Foreskin keratinocyte (primary cell): ENCODE measurements at places on chromosomes 3 and 15.
A peak's percentile ranks its signal among the peaks of the same experiment; 100 is the strongest.

- DNase-seq = peak; percentile 68
Observed at GRCh38 chr3:127747751-127748521, 74.4 kb downstream of the MGLL start.

DNA sequence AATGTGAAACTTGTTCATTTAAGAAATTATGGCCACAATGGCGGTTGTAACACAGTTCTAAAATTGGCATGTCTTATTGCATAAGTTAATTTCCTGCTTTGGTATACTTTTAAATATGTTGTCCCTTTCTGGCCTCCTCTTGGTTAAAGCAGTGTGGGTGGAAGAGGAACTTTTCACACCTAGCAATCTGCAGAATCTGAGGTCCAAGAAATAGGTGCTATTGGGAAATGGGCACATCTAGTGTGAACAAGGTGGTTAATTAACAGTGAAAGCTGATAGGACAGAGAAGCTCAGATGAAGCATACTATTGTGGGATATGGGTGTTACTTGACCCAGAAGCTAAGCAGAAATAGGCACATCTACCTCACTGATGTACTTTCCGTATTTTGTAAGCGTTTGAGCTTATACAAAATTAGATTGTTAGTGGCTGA, 10.6 kb downstream of the CMC1 start:
- DNase-seq = no peak

- no peak for DNase-seq
Observed at GRCh38 chr15:52783929-52784798, 6.0 kb downstream of the ONECUT1 start.

DNA sequence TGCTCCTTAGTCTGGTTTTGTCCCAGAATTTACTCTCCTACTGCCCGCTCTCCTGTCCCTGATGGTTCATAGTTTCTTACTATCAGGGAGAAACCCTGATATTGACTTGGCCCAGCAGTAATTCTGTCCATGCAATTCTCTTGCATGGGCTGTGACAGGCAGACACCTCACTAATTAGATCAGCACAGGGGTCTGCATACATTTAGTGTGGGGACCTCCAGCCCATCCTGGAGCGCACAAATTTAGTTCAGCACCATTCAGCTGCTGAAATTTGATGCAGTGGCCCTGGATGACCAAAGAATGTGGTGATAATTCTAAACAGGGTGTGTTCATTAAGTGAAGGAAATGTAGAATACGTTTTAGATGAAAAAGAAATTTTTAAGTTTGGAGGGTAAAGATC, 555.5 kb upstream of the TBL1XR1 start:
- DNase-seq = no peak

DNA sequence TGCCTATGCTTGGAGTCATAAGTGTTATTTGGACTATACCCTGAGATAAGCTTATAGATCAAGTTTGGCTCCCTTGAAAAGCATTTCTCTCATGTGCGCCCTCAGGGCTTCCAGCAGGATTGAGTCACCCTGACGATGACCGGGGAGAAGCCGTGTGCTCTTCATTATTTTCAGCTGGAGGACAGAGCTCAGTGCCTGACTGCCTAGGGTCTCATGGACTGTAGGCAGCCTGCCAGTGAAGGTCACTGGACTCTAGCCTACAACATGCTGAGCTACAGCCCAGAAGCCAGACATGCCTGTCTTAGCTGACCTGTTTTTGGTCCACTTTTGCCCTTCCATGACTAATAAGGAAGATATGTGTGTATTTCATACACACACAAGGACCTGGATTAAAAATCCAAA, 31.6 kb upstream of the NUDT16 start:
- peak; percentile 88 for DNase-seq

DNA sequence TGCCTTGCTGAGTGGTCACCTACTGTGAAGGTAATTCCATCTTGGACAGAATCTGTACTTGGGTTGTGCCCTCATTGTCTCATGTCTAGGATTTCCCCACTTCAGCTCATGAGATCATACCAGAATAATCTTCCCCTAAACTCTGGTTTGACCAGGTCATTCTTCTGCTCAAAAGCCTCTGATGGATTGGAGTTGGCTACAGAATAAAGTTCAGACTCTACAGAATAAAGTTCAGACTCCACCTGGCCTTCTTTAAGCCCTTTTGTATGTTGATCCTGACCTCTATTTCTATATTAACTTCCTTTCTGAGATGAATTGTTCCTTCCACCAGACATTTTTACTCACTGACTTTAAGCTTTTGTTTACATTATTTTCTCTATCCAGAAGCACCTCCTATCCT, 6.4 kb upstream of the GLCE start:
- no peak for DNase-seq

DNA sequence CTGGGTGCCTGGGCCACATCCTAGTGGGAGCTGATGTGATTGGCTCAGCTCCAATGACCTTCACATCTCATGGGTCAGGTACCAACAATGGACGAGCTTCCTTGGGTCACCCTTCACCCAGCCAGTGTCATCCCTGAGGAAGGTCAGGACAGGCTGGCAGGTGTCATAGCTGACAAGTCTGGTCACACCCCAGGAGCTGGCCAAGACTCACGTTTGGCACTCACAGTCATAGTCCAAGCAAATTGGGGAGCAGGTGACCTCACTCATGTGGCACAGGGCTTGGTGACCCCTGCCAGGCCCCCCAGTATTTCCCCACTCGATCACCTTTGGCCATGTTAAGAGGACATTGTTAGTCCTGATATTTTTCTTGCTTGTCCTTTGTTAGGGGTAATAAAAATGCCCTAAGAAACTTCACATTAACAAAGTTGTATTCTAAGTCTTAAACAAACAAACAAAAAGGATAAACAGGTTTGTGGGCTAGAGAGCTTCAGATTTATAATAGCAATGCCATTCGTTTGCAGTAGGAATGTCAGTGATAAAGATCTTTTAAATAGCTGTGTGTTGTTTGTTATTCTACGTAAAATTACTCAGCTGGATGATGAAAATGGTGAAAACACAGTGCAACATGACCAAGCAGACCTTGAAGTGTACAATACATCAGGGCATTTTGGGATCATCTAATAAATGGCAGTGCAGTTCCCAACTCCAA, 79.5 kb upstream of the POMGNT2 start:
- peak; percentile 31 for DNase-seq

GRCh38 chr3:143859465-143860203, 11.4 kb upstream of the SLC9A9 start:
- DNase-seq = no peak

DNA sequence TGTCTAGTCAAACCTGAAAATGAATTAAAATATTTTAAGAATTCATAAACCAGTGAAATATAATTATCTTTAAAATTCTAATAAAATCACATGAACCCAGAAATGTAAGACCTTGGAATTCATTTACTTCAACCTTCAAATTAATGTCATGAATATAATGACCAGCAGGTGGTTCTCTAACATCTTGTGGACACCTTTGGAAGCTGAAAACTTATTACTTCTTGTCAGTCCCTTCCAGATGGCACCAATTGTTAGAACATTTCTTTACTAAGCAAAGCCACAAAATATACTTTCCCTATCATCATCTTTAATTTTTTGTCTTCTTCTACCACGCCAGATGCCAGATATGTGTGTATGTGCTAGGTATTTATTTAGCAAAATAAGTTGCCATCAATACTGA, 240.0 kb downstream of the MBNL1 start:
- peak; percentile 6 for DNase-seq

DNA sequence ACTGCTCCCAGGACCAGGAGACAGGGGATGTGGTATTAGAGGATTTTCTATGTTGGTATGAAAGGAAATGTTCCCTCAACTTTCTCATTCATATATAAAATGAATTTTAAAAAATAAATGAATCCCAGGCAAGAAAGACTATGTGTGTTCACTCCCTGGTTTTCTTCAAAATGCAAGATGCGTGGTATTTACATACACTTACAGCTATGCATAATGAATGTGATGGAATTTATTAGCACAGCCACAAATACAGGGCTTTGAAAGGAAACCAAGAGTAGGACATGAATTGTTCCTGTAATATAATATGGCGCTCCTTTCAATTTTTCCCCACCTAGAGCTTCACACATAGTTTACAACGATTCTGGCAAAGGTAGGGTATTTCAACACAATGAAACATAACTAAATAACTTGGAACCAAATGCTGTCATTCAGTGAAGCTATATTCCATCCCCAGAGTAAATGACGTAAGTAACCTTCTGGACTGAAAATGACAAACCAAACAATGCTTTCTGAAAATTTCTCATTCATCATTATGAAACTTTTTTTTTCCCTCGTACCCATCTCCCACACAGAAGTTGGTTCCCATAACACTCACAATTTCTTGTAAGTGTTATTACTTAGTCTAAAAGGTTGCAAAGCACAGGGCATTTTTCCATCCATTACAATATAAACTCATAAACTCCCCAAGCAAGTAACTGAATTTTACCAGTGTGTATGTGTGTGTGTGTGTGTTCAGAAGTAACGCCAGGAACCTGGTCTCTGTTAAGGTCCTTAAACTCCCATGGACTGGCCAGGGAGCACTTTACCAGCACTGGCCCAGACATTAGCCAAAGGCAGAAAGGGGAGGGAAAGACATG, 41.8 kb downstream of the CBLB start:
- DNase-seq = no peak

DNA sequence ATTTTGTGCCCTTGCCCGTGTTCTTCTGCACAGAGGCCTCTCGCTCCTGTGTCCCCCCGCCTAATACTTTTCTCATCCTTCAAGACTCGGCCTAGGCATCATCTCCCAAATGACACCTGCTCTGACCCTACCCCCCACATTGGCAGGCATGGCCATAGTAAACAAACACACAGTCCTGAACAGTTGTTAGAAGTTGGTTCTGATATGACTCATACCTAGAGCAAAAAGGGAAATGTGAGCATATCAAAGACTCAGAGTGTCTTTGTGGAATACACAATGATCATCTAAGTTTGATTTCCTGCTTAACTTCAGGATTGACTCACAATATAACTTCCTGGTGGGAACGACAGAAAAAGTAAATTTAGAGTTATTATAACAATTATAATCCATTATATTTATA, 120.5 kb downstream of the POLR2M start:
- DNase-seq = no peak

DNA sequence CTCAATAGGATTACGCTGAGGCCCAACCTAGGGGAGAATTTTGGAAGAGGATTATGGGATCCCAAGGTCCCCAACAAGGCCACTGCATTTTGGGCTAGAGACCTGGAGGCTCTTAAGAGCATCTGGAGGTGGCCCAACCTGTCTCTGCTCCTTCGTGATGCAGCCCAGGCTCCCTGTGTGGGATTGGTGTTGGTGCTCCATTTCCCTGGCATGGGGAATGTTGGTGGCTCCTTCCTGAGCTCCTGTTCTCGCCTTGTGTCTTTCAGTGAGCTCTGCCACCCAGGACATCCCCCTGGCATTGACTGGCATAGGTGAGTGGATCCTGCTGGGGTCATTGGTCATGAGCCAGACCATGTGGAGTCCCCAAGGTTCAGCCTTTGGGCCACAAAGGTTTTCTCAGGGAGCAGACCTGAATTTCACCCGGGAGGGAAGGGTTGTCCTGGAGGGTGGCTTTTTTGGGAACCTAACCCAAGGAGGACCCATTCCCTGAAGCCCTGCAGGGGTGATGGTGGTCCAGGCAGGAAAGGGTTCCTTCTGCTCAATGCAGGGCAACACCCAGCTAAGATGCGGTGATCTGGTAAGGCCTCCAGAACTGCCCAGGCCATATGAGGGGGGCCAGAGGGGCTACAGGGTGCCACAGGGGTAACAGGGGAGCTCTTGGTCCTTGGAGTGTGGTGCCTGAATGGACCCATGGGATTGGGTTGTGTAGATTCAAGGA, 202.5 kb downstream of the UBE3A start:
- no peak for DNase-seq

- DNase-seq = peak; percentile 80
Observed at GRCh38 chr15:50676799-50677483, 9.7 kb downstream of the TRPM7 start.

DNA sequence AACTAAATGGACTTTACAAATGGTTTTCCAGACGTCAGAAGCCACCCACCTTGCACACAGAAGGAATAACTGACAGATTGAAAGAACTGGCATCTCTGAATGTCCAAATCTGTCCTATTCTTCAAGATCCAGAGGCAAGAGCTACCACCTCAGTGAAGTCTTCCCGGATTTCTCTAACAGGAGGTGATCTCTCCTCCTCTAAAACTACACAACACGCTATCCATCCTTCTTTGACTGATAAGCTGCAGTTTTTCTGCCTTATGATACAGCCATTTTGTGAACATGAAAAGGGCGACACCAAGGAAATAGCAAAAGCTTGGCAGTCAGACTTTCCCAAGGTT, 37.1 kb upstream of the HES1 start:
- DNase-seq = no peak

DNA sequence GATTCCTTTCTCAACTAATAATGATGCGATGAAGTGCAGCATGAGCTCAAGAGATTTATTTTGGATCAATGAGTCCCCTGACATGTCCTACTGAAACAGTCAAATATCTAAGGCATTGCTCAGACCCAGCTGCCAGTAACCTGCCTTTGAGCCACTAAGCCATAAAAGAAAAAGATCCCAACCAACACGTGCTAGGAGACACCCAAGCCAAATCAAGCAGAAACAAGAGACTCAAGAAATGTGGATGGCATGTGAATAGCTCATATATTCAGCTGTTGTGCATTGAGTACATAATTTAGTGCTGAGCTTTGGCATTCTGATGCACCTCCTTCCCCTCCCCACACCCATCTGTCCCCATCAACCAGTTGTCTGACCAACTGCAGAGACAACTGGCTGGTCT, 29.2 kb downstream of the GJD2 start:
- DNase-seq = no peak

GRCh38 chr15:56307180-56307579, 58.0 kb upstream of the TEX9 start:
- DNase-seq = no peak

DNA sequence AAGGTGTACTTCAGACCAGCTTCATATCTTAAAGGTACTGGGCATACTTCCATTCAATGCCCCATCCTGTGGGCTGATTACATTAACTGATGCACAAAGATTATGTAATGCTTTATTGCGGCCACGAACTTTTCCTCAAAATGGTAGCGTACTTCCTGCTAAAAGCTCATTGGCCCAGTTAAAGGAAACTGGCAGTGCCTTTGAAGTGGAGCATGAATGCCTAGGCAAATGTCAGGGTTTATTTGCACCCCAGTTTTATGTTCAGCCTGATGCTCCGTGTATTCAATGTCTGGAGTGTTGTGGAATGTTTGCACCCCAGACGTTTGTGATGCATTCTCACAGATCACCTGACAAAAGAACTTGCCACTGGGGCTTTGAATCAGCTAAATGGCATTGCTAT, 3.4 kb downstream of the SKIL start:
- DNase-seq = no peak

GRCh38 chr15:99052205-99052604, 44.6 kb upstream of the PGPEP1L start:
- DNase-seq = no peak

- DNase-seq = no peak
Observed at GRCh38 chr15:100276506-100276905, 65.3 kb downstream of the ADAMTS17 start.

GRCh38 chr3:131421957-131422498, 40.5 kb downstream of the NUDT16 start:
- DNase-seq = no peak

- DNase-seq = no peak
Observed at GRCh38 chr3:195907684-195907933, 742 bp downstream of the TNK2 start.

GRCh38 chr3:93973131-93974126, at the start of gene PROS1:
Gene PROS1, minus strand, starts transcription at chr3:93973896. Its CDS starts 147 bp downstream, at chr3:93973749.
- peak; percentile 55 for DNase-seq
